ENCODE measurements at places on chromosomes 6 and 20.

- DNase-seq = no peak
Measured at GRCh38 chr6:109595998-109596397, 95.0 kb downstream of the AK9 start.

DNA sequence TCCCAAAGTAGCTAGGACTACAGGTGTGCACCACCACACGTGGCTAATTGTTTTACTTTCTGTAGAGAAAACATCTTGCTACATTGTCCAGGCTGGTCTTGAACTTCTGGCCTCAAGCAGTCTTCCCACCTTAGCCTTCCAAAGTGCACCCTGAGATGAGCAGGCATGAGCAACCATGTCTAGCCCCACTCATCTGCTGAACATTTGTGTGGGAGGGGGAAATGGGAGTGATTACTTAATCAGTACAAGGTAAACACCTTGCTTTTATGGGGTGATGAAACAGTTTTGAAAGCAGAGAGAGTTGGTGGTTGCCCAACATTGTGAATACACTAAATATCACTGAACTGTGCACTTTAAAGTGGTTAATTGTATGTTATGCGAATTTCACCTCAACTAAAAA is 5.3 kb downstream of the APMAP start:
- DNase-seq = no peak

- DNase-seq = no peak
Measured at GRCh38 chr20:24470746-24471582, 1.5 kb downstream of the SYNDIG1 start.

DNA sequence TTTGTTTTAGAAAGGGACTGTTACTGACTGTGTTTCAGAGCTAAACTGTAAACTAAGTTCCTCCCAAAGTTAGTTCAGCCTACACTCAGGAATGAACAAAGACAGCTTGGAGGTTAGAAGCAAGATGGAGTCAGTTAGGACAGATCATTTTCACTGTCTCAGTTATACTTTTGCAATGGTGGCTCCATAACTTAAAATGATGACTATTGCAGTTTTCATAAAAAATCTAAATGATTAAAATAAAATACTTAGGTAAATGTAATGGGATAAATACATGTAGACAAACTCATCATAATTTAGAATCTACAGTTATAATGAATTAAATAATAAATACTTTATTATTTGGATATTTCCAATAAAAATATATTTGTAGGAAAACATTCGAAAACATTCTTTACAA is 590.6 kb downstream of the EPHA7 start:
- DNase-seq = no peak

DNA sequence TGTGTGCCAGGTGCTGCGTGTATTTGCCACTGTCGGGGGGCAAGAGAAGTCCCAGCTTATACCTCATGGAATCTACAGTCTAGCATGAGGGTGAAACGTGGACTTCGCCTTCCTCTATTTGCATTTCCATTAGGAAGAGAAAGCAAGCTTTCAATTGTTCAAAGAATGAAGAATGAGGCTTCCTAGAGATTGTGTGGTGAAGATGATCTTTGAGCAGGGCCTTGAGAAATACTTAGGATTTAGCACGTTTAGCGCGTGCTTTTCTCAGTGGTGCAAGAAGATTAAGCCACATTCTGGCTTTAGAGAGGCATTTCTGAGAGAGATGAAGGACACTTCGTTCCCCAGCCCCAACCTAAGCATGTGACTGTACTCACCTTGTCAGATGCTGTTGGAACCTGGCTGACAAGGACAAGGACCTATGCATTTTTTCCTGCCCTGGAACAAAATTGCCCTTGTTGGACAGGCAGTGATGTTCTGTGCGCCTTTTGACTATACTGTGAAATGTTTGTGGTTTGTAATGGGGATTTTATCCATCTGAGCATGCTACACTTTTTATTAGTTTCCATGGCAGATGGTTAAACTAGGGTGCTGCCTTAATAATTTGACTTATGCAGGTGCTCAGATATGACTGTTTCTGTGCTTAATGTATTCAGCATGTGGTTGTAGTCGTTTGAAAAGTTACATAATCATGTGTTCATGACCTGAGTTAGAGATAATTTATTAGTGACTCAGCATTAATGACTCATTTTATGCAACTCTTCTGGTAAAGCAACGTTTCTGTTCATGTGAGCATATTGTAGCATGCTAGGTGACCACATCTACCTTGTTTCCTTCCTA is 10.7 kb downstream of the TULP4 start:
- no peak for DNase-seq

DNA sequence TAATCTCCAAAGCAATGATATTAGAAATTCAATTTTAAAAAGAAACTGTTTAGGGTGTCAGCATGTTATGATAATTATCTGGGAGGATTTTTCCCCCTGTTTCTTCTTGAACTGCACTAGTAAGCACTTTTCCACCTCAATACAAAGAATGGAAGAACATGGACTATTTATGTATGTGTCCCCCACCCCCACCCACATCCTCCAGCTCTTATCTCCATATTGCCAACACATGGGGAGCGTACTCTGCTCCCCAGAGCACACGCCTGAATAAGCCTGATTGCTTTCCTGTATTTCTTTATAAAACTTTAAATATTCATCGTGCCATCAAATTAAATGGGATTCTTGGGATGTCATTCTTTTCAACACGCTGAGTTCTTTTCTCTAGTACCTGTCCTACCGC is 11.4 kb upstream of the LRFN2 start:
- DNase-seq = no peak

DNA sequence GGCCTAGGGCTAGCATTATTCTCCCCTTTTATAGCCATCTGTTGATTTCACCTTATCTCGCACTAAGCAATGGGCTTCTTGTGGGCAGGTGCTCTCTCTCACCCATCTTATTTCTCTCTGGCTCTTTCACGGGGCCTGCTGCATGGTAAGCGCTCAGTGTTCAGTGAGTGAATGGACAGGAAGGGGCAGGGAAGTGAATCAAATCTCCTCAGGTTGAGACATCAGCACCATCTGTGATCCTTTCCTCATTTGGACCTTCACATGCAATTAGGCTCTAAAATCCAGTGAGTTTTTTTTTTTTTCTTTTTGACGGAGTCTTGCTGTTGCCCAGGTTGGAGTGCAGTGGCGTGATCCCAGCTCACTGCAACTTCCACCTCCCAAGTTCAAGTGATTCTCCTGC is 76.5 kb upstream of the EZR start:
- no peak for DNase-seq

GRCh38 chr6:63759605-63760105 is 124.1 kb downstream of the PHF3 start:
- DNase-seq = no peak

- no peak for DNase-seq
Measured at GRCh38 chr6:41111017-41111416, 38.2 kb downstream of the NFYA start.

GRCh38 chr6:99491171-99491570 is 24.1 kb downstream of the USP45 start:
- no peak for DNase-seq

DNA sequence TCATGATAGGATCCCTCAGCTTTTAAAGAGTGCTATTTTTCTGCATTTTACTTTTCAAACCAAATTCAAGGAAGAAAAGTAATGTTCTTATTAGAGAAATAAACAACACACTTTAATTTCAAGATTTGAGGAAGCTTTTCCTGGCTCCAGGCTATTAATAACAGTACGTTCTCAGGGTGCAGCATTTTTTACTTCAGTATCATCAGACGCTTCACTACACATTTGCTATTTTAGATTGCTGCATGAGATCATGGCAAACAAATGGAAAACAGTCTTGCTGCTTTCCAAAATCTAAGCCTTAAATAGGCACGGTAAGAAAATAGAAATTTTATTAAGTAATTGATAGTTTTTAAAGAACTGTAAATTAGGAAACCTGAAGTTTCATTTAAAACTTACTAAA is 253.6 kb upstream of the EXOC2 start:
- no peak for DNase-seq

- no peak for DNase-seq
Measured at GRCh38 chr6:148971031-148971927, 224.4 kb downstream of the UST start.

DNA sequence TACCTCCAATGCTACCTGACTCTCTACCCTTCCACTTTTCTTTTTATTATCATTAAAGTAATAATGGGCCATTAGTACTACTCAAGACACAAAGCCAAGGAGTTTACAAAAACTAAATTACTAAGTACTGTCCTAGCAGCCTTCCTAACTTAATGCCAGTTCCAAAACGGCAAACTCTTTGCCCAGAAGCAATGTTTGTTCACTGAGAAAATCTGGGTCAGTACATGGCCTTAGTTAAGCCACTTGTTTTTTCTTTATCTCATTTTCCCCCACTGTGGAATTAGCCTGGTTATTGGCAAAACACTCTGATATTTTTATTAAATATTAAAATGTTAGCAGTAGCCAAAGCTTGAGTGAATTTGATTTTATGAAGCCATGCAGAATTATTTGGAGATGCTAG is 242.4 kb downstream of the KCNQ5 start:
- no peak for DNase-seq

GRCh38 chr20:60361761-60362395 is 403.7 kb downstream of the CDH26 start:
- DNase-seq = no peak

DNA sequence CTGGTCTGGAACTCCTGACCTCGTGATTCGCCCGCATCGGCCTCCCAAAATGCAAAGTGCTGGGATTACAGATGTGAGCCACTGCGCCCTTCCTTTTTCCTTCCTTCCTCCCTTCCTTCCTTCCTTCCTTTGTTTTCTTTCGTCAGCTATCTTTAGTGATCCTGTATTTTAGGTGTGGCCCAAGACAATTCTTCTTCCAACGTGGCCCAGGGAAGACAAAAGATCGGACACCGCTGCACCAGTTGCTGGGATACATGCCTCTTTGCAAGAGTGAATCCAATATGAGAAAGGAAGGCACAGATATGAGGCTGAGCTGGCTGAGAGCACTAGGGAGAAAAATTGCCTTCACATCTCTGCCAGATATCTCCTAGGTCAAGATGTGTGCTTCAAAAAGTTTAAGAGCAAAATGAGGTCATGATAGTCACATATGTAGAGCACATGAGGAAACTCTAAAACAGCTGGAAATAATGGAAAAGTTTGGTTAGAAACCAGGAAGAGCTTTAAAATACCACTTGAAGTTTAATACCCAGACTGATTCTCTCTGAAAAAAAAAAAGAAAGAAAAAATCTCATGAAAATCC is 41.8 kb downstream of the OR2B2 start:
- no peak for DNase-seq

DNA sequence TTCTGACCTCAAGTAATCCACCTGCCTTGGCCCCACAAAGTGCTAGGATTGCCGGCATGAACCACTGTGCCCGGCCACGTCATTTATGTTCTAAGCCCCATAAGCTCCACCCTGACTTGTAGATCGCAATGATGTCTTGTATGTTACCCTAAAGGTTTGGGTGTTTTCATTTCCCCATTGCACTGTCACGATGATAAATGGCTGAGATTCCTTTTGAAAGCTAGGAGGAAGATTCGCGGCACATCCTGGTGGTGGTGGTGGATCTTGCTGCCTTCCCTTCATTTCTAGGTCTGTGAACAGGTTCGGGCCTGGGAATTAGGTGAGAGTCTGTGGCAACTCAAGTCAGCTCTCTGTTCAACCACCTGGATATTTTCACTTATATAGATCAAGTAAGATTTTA is 28.3 kb downstream of the MUC22 start:
- no peak for DNase-seq

GRCh38 chr6:129710450-129711270 is 683 bp upstream of the ARHGAP18 start:
- no peak for DNase-seq

- no peak for DNase-seq
Measured at GRCh38 chr6:29627755-29628418, 5.1 kb downstream of the GABBR1 start.

DNA sequence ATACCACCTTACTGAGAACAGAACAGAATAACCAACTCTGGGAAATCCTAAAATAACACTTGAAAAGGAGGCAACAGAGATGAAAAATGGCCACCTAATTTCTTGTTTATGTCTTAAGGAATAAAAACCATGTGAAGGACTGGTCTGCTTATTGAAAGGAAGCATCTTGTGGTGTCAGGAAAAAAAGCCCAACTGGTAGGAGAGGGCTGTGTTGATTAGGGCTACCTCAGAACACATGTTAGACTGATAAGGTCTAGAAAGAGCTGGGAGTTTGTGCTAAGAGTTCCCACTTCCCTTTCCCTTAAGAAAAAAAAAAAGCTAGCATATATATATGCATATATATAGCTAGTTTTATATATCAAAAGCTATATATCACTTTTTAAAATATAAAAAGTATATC is 425.3 kb upstream of the BTBD3 start:
- DNase-seq = no peak

GRCh38 chr6:129133770-129134192 is 250.8 kb downstream of the LAMA2 start:
- no peak for DNase-seq

GRCh38 chr6:45479834-45480751 is 102.4 kb upstream of the SUPT3H start:
- DNase-seq = no peak

GRCh38 chr6:34555328-34555727 is 801 bp downstream of the SPDEF start:
- DNase-seq = no peak
